ENCODE measurements at places on chromosomes 6 and 20.

DNA sequence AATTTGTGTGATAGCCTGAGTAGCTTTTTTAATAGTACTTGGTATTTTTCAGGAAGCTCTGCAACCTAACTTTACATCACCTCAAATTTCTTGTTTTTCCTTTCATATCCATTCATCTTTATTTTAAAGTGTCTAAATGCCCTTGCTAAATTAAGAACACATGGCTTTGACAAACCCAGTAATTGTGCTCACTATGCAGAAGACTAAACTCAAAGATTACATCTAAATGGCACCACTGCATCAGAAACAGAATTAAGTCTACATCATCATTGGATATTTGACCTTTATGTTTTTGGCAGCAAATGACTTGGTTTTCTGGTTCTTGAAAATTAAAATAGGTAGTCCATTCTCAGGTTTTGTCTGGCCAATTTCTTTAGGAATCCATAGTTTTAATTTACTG lies 69.6 kb upstream of the HDGFL1 start:
- no peak for DNase-seq

GRCh38 chr20:63884506-63885263 lies 10.2 kb upstream of the DNAJC5 start:
- DNase-seq: no peak

- DNase-seq: no peak
These were observed 101.3 kb upstream of the ESR1 start for GRCh38 chr6:151705993-151706733.

- no peak for DNase-seq
These were observed 330.1 kb downstream of the HDGFL1 start for GRCh38 chr6:22899426-22899825.

DNA sequence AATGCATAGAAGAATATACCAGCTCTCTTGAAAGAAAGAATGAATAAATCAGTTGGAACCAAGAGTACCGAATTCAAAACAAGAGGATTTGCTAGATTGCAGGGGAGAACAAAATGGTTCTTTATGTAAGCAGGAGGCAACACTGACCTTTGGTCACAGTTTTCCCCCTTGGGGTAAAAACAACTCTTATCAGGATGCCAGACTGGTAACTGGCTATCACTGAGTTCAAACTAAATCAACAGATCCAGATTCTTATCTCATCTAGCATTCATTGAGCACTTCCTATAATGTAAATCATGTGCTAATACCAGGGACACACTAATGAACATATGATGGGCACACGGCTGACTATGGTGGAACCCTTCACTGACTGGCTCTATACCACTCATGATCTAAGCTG lies 4.8 kb upstream of the IL17F start:
- no peak for DNase-seq

DNA sequence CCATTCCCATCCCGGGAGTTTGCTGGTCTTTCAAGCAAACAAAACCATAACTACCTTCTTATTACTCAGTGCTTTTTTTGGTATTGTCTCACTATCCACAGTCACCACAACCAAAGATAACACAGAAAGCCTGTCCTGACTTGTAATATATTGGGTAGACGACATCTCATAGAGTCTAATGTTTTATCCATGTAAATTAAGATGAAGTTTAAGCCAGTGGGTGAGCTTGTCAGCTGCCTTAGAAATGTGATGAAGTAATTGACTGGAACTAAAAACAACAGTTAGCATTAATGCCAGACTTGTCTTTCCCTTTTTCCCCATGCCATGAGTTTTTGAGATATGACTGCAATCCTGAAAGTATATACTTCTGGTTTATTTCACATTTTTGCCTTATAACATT lies 282.7 kb upstream of the PRDM1 start:
- DNase-seq: no peak

GRCh38 chr6:112407101-112407590 lies 60.0 kb downstream of the RFPL4B start:
- no peak for DNase-seq

GRCh38 chr6:4280707-4281106 lies 145.3 kb upstream of the ECI2 start:
- peak; percentile 19 for DNase-seq

- no peak for DNase-seq
These were observed 126.4 kb upstream of the MAFB start for GRCh38 chr20:40815156-40816038.

DNA sequence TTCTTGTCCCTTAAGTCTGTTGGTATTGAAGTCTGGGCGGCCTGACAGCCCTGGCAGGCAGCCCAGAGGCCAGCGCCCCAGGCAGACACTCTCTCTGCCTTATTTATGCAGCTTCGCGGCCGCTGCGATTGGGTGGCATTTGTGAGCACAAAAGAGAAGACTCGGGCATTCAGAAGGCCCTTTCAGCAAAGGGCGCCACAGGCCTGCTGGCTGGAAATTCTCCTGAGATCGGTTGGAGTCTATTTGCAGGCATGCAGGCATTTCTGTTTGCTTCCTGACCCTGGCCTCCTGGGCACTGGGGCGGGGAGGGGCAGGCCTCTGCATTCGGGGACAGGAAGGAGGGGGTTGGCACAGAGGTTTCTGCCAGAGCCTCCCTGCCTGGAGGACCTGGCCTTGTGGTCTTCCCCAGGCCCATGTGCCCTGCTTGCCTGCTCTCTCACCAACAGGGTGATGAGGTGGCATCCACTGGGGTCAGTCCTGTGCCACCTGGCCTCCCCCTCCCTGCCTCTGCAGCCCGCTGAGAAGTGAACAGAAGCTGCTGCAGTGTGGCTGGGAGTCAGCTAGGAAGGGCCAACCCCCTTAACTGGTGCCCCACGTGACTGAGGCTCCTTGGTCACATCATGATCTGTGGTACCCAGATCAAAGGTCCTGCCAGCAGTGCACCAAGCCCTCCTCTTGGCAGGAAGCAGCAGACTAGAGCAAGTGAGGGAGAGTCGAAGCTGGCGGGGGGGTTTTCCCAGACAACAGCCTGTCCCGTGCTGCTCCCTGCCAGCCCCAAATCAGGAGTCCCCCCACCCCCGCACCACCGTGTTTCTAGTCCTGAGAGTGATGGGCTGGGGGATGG lies 16.6 kb upstream of the CCDC167 start:
- DNase-seq: peak; percentile 62

GRCh38 chr6:53771785-53772624 lies 22.8 kb upstream of the LRRC1 start:
- DNase-seq: no peak

DNA sequence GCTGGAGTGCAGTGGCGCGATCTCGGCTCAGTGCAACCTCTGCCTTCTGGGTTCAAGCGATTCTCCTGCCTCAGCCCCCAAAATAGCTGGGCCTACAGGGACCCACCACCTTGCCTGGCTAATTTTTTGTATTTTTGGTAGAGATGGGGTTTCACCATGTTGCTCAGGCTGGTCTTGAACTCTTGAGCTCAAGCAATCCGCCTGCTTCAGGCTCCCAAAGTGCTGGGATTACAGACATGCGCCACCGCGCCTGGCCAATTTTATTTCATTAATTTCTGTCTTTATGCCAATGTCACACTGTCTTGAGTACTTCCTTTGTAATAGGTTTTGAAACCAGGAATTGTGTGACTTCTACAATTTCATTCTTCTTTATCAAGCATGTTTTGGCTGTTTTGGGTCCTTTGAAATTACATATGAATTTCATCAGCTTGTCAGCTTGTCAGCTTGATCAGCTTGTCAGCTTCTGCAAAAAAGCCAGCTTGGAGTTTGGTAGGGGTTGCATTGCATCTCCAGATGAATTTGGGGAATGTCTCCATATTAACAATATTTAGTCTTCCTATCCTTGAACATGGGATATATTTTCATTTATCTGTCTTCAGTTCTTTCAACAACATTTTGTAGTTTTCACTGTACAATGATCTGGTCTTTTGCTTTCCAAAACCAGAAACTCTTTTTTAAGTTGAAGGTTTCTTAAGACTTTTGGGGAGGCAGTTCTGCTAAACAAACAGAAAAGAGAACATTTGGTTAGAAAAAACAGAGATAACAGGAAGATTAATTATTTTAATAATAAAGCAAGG lies 20.8 kb downstream of the ZFAND3 start:
- no peak for DNase-seq

GRCh38 chr20:23776067-23776771 lies 25.5 kb upstream of the CST1 start:
- no peak for DNase-seq

GRCh38 chr6:81621816-81622395 lies 130.6 kb downstream of the TENT5A start:
- no peak for DNase-seq

GRCh38 chr6:33839399-33840047 lies 35.7 kb upstream of the MLN start:
- DNase-seq: no peak

DNA sequence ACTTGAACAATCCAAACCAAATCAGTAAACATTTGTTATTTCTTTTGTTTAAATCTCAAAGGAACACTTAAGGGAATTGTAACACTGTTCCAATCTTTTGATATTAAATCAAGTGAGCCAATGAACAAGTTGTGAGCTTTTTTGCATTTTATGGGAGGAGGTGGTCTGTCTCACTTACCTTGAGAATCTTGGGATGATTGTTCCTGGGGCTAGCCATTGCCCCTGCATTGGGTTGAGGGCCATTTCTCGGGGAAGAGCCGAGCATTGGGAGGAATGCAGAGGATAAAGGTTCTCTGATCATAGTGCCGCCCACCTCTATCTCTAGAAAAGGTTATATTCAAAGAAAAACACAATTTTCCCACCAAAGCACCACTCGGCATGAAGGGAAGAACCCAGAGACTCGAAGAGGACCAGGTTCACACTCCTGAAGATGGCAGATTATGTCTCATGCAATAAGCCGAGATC lies 13.8 kb upstream of the TFB1M start:
- no peak for DNase-seq

DNA sequence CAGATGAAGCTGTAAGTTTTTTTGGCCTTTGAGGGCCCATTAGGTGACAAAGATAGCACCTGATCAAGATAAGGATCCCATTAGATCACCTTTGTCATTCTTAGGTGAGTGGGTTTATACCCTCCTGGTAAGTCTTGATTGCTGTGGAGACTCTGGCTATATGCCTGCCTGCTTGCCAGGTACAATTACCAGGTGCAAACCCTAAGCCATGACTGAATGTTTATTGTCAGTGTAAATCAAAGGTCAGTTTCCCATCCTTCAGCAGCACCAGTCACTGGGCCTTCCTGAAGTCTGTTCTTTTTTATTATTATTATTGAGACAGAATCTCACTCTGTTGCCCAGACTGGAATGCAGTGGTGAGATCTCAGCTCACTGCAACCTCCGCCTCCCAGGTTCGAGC lies 106.4 kb upstream of the FOXO3 start:
- DNase-seq: no peak

- no peak for DNase-seq
These were observed 94.8 kb upstream of the NHSL1 start for GRCh38 chr6:138593909-138594757.

DNA sequence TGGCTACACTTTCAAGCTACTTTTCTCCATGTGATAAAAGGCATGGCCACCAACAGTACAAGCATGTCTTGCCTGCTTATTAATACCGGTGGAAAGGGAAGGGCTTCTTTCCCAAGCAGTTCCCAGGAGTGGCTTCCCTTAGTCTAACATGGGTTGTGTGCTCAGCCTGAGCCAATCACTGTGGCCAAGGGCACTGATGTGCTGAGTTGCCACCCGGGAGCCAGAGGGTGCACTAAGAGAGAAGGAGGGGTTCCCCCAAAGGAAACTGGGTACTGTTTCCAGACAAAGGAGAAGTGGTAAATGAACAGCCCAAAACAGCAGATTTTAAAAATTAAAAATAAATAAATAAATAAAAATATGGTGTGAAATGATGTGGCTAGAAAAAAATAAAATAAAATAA lies 68.5 kb downstream of the BANF2 start:
- no peak for DNase-seq

Measured in anterior cingulate cortex (tissue), 58 donors.